ENCODE measurements at places on chromosomes 16 and 17. TPM values are rescaled to one million over a fixed set of nuclear protein-coding genes. Genes with fewer than 3 reads are reported as not detected.
A peak's percentile ranks its signal among the peaks of the same experiment; 100 is the strongest.

DNA sequence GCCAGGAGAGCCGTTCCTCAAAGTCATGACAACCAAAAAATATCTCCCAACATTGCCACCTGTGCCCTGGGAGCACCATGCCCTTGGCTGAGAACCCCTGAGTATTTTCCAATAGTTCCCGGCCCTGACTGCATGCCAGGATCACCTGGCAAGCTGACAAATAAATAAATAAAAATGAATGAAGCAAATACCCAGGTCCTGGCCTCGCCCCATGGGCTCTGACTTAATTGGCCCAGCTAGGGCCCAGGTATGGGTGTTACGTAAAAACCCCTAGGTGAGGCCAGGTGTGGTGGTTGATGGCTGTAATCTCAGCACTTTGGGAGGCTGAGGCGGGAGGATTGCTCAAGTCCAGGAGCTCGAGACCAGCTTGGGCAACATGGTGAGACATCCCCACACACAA is 2.7 kb upstream of the C16orf74 start:
- H3K4me1 ChIP-seq: peaks cover 25% of the 10 kb centered on the region
- H3K4me3 ChIP-seq: no peak overlapping the region
- H3K27me3 ChIP-seq: peaks cover 5% of the 10 kb centered on the region
- DNase-seq: no peak
- H3K27ac ChIP-seq: no peak overlapping the region

Gene SLC6A4
- total RNA-seq: 140 TPM

- H3K27ac ChIP-seq: no peak overlapping the region
- no peak for DNase-seq
Observed at GRCh38 chr16:79801646-79802045, 201.1 kb upstream of the MAF start.

Gene CLEC3A
- total RNA-seq: not detected

DNA sequence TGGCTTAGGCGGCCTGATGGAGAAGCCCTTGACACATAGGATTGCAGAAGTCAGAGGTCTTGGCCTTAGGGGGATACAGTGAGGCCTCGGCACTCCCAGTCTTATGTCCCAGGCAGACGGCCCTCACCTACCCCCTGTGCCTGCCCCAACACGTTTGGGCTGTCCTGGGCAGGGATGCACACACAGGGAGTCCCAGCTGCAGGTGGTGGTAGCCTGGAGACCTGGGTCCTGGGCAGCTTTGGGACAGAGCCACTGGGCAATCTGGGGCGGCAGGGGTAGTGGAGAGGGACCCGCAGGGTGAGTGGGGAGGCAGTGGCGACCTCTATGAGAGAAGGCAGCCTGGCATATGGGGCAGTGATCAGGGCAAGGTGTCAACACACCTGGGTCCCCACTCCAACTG is 48.3 kb downstream of the SDK2 start:
- H3K27me3 ChIP-seq: no peaks in the 10 kb centered on the region
- H3K4me1 ChIP-seq: peaks cover 20% of the 10 kb centered on the region
- no peak for DNase-seq
- no peak overlapping the region for H3K4me3 ChIP-seq
- no peak overlapping the region for H3K27ac ChIP-seq

Gene ADAP2
- 31.5 TPM for total RNA-seq

DNA sequence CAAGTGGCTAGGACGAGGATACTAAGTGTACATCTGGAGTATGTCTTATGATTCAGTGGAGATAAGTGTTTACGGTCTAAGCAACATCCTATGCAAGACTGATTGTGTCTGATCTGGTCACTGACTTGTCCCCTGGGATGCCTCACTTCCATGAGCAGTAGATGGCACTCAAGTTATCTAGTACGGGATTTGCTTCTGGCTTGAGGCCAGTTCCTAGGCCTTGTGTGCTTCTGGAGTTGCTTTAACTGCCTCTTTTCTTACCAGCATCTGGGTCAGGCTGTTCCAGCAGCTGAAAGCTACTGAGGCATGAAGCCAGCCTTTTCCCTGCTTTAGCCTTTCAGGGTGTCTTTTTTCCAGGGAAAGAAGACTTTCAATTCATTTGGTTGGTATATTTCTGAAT is 23.0 kb downstream of the SUPT6H start:
- H3K4me3 ChIP-seq: no peak overlapping the region
- H3K36me3 ChIP-seq: peaks cover 100% of the 10 kb centered on the region
- no peak for DNase-seq
- no peaks in the 10 kb centered on the region for H3K27me3 ChIP-seq
- no peaks in the 10 kb centered on the region for H3K4me1 ChIP-seq
- H3K27ac ChIP-seq: no peak overlapping the region

GRCh38 chr17:5942687-5943086 is 127.5 kb upstream of the WSCD1 start:
- no peak overlapping the region for H3K27ac ChIP-seq
- H3K4me3 ChIP-seq: no peak overlapping the region

Gene CDRT15
- total RNA-seq: not detected

DNA sequence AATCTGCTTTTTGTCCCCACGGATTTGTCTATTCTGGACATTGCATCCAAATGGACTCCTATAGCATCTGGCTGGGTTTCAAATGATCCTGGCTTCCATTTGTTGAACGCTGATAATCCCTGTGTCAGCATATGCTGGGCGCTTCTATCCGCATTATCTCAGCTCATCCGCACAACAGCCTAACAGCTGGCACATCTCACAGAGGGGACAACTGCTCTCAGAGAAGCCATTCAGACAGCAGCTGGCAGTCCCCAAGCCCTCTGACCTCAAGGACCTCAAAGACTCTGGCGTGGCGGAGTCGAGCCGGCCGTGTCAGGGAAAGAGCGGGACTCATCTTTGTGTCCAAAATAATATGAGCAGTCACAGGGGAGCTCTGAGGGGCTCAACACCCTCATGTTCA is 82.3 kb downstream of the NT5M start:
- no peaks in the 10 kb centered on the region for H3K27me3 ChIP-seq
- no peak overlapping the region for H3K4me3 ChIP-seq
- no peak overlapping the region for H3K27ac ChIP-seq

DNA sequence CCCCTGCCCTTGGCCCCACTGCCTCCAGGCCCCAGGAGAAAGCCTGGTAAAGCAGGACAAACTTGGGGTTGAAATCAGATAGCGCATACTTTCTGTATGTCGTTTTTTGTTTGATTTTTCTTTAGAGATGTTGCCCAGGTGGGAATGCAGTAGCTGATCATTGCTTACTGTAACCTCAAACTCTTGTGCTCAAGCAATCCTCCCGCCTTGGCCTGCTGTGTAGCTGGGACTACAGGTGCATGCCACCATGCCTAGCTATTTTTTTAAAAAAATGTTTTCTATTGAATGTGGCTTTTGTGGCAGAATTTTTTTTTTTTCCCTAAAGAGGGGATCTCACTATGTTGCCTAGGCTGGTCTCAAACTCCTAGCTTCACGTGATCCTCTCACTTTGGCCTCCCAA is 11.1 kb upstream of the CCL5 start:
- no peak overlapping the region for H3K27ac ChIP-seq
- no peaks in the 10 kb centered on the region for H3K36me3 ChIP-seq
- H3K4me1 ChIP-seq: peaks cover 4% of the 10 kb centered on the region
- H3K27me3 ChIP-seq: no peaks in the 10 kb centered on the region

- H3K36me3 ChIP-seq: no peaks in the 10 kb centered on the region
- no peaks in the 10 kb centered on the region for H3K27me3 ChIP-seq
Observed at GRCh38 chr17:71613996-71614395, 506.8 kb upstream of the SOX9 start.

DNA sequence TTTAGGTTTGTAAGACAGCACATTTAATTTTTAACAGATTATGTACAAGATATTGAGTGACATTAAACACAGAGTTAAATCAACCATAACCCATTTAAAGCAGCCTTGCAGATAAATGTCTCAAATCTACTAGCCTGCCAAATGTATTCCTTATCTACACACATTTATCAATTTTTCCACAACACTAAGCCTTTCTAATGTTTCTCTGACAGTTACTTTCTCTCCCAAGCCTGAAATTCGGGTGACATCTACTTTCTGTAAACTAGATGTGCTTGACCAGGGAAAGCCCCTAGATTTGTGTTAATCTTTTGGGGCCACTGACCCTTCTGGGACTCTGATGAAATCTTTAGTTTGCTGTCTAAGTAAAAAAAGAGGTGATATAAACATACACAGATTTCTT is 69.0 kb downstream of the CDH13 start:
- no peak overlapping the region for H3K27ac ChIP-seq
- no peaks in the 10 kb centered on the region for H3K36me3 ChIP-seq
- H3K4me3 ChIP-seq: no peak overlapping the region
- DNase-seq: no peak
- H3K4me1 ChIP-seq: peaks cover 16% of the 10 kb centered on the region
- H3K27me3 ChIP-seq: no peaks in the 10 kb centered on the region

Gene IL17C
- not detected for total RNA-seq

DNA sequence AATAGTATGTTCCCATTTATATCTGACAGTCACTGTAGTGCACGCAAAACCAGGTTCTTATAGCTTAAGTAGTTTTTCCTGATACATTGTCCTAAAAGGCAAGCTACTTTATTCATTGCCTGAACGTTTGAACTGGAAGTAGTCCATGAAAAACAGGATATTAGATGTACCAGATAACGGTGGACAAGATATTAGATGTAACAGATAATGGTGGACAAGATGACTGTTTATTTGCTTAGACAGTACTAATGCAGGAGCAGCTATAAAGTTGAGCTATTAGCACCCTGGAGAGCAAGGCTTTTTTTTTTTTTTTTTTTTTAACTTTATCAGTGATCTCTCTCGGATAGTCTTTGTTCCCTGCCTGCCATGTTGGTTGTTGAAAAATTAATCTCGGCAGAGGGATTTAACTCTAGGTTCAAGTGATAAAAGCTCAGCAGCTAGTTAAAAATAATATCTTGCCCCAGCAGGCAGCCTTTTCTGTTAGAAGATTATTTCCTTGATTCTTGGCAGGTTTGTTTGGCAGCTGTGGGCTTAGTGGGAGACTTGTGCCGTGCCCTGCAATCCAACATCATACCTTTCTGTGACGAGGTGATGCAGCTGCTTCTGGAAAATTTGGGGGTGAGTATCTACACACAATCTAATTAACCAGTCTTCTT is 17.3 kb upstream of the TBKBP1 start:
- no peak overlapping the region for H3K27ac ChIP-seq
- H3K27me3 ChIP-seq: no peaks in the 10 kb centered on the region
- H3K4me1 ChIP-seq: no peaks in the 10 kb centered on the region
- no peak overlapping the region for H3K4me3 ChIP-seq
- peaks cover 100% of the 10 kb centered on the region for H3K36me3 ChIP-seq

- H3K4me1 ChIP-seq: no peaks in the 10 kb centered on the region
- DNase-seq: no peak
- no peaks in the 10 kb centered on the region for H3K27me3 ChIP-seq
- no peaks in the 10 kb centered on the region for H3K36me3 ChIP-seq
- H3K4me3 ChIP-seq: no peak overlapping the region
Observed at GRCh38 chr17:70239391-70239826, 70.1 kb downstream of the KCNJ2 start.

Gene ASGR1
- total RNA-seq: 5.1 TPM

DNA sequence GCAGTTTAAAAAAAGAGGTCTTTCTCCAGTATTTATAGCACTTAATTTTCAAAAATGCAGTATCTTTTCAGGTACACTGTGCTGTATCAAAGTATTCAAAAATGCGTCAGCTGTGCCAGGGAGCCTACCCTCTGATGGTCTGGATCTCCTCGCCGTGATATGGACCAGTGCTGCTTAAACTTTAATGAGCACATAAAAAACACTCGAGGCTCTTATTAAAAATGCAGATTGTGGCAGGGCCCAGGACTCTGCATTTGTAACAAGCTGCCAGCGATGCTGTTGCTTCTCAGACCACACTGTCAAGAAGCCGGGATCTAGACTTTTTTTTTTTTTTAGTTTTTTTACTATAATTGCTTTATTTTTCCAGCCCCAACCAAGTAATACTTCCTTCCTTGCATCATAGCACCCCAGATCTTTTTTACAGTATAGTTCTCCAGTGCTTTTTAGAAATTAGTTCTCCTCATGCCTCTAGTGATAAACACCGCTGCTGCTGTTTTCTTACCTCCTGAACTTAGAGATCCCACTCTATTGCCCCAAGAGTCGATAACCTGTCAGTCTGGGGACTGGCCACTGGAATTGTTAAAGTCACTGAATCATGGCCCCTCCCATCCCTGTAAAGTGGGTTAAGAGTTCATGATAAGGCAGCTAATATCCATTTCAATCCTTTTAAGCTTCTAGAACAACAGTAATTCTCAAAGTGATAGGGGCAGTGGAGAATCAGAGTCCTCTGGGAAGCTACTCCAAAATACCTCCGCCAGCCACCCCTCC is 1.6 kb upstream of the SMARCD2 start:
- H3K4me1 ChIP-seq: peaks cover 42% of the 10 kb centered on the region
- H3K27me3 ChIP-seq: no peaks in the 10 kb centered on the region
- H3K4me3 ChIP-seq: peak overlapping the region; percentile 97
- no peak for DNase-seq
- H3K27ac ChIP-seq: peak overlapping the region; percentile 90
- H3K36me3 ChIP-seq: no peaks in the 10 kb centered on the region

Measured in lower lobe of right lung (tissue), 2 donors.